NCI-H446 (cell line): ENCODE measurements at places on chromosomes 16 and 17.
A peak's percentile ranks its signal among the peaks of the same experiment; 100 is the strongest.

DNA sequence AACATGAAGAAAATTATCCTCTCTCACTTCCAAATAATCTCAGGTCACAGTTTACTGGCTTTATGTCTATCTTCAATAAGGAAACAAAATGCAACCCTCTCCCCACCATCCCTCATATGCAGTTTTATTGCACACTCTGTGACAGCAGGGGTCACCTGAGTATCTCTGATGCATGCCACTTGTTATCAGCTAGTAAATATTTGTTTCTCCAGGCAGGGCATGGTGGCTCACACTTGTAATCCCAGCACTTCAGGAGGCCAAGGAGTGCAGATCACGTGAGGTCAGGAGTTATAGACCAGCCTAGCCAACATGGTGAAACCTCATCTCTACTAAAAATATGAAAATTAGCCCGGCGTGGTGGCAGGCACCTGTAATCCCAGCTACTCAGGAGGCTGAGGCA is 61.1 kb downstream of the ADAMTS18 start:
- no peak for DNase-seq

- DNase-seq, result no peak
Measured at GRCh38 chr16:24002619-24003018, 166.8 kb downstream of the PRKCB start.

- DNase-seq, result no peak
Measured at GRCh38 chr17:3544365-3544764, 13.2 kb downstream of the TRPV3 start.

DNA sequence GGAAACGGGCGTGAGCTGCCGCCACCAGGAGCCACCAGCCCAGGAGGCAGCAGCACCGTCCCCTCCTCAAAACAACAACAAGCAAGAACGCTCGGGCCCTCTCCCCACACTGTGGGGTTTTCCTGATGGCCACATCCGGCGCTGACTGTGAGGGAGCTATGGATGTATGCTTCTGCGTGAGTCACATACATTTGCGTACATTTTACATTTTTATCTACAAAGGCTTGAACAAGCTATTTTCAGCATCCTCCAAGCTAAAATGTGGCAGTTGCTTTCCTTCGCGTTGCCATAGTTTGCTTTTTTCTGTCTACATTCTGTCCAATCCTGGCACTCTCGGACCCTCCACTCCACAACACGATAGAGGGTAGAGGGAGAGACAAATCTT is 2.0 kb upstream of the ABR start:
- DNase-seq, result no peak

- no peak for DNase-seq
Measured at GRCh38 chr17:7403043-7403726, 712 bp downstream of the TMEM256 start.

- DNase-seq, result no peak
Measured at GRCh38 chr16:2056077-2056476, 8.3 kb downstream of the TSC2 start.

DNA sequence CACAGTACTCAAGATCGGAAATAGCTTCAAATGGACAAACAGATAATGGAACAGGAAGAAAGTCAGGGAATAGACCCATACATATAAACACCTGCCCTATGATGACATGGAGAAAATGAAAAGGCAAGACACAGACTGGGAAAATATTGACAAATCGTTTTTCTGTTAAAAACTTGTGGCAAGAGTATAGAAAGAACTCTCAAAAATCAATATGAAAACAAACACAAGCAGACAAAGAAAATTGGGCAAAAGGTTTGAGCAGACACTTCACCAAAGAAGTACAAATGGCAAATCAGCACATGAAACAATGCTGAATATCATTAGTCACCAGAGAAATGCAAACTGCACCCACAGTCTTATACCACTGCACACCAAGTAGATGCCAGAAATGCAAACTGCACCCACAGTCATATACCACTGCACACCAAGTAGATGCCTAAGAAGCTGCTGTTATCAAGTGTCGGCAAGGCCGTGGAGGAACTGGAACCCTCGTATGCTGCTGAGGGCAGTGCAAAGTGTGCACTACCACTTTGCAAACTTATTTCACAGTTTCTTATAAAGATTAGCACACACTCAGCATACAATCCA is 123.5 kb upstream of the CHMP6 start:
- no peak for DNase-seq

GRCh38 chr16:62585041-62585545 is 548.9 kb upstream of the CDH8 start:
- no peak for DNase-seq

DNA sequence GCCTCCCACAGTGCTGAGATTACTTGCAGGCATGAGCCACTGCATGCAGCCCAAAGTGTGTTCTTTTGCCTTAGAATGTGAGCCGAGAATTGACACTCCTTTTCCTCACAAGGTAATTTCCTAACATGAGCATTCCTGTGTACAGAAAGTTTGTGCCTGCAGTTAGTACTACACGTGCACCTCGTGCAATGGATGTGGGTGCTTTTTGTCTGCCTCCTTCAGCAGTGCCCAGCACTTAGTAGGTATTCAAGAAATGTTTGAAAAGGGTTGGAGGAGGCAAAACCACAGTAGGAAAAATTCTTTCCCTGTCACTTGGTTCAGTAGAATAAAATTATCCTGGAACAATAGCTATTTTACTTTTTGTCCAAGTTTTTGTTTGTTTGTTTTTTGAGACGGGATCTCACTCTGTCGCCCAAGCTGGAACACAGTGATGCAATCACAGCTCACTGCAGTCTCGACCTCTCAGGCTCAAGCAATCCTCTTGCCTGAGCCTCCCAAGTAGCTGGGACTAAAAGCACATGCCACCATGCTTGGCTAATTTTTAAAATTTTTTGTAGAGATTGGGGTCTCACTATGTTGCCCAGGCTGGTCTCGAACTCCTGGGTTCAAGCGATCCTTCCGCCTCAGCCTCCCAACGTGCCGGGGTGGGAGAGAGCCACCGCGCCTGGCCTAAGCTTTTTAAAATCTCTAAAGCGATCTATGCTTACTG is 2.4 kb downstream of the NDE1 start:
- DNase-seq, result no peak

DNA sequence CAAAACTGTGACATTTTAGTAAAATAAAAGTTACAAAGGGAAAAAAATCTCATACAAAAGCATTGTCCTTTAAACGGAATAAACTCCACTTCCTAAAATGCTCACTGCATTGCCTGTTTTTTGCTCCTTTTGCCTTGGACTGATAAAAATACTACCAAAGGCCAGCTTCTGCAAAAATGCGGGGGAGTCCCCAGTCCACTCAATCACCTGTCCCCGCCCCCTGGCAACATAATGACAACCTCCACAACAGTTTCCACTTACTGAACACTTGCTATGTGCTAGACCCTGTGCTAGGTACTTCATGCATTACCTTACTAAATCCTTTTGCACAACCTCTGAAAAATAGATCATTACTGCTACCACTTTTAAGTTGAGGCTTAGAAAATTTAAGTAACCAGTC is 172.7 kb upstream of the CCL2 start:
- DNase-seq, result no peak

- no peak for DNase-seq
Measured at GRCh38 chr16:80459966-80460365, 80.8 kb upstream of the DYNLRB2 start.

- no peak for DNase-seq
Measured at GRCh38 chr16:85296859-85297660, 184.8 kb upstream of the CIBAR2 start.

DNA sequence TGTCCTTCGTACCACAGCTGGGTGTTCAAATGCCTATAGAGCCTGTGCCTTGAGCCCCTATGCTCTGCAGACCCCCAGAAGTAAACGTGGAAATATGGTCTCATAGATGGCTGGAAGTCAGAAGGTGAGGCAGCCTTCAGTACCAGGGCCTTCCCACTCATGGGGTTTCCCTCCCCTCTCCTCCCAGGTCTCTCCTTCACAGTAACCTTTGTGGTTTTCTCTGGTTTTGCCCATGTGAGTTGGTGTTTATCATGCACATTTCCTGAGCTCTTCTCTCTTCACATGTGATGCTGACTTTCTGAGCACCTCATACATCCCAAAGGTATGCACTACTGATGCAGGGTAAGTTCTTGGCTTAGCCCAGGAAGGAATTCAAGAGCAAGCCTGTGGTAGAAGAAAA is 35.4 kb downstream of the TMEM114 start:
- no peak for DNase-seq

- DNase-seq, result peak; percentile 80
Measured at GRCh38 chr17:73191443-73192205, 1.2 kb upstream of the COG1 start.

DNA sequence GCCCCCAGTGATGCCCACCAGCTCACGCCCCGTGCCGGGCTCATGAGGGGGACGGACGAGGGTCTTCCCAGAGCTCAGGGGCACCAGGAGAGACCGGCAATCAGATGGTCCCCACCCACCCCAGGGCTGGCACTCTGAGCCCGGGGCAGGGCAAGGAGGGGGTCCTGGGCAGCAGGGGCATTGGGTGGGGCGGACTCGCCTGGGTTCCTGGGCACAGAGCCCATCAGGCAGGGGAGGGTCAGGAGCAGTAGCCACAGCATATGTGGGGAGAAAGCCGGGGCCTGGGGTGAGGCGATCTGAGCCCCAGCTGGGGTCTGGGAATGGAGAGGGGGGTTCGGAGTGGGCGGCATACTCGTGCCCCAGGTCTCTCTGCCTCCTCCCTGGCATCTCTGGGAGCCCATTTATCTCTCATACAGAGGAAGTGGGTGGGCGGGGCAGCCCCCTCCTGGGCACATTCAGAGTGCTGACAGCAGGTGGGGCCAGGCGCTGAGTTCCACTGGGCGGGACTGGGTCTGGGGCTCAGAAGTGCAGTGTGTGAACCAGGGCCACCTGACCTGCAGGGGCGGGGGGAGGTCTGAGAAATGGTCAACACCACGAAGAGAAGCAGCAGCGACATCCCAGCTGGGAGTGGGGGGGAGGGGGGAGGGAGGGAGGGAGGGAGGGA is 20.5 kb upstream of the UBE2I start:
- no peak for DNase-seq

- DNase-seq, result no peak
Measured at GRCh38 chr16:54821731-54822130, 108.9 kb upstream of the IRX5 start.

GRCh38 chr17:11969565-11969964 is 27.7 kb downstream of the ZNF18 start:
- DNase-seq, result no peak

DNA sequence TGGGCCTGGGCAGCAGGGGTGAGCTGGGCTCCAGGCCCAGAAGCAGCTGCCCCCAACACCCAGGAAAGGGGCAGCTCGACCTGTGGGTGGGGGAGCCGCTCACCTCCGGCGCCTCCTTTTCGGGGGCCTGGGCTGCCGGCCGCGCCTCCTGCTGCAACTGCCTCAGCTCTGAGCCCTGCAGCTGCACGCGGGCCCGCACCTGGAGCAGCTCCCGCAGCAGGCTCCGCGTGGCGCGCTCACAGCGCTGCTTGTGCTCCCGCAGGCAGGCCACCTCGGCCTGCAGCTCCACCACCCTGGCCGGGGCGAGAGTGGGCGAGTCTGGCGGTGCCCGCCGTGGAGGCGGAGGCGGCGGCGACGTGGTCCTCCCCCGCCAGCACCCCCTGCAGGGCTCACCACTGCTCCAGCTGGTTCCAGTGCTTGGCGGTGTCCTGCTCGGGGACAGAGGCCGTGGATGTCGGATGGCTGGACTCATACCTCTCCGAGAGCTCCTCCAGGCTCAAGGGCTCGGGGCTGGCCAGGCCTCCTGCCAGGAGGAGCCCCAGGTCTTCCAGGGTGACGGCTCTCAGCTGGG is 868 bp downstream of the CCDC154 start:
- DNase-seq, result no peak

DNA sequence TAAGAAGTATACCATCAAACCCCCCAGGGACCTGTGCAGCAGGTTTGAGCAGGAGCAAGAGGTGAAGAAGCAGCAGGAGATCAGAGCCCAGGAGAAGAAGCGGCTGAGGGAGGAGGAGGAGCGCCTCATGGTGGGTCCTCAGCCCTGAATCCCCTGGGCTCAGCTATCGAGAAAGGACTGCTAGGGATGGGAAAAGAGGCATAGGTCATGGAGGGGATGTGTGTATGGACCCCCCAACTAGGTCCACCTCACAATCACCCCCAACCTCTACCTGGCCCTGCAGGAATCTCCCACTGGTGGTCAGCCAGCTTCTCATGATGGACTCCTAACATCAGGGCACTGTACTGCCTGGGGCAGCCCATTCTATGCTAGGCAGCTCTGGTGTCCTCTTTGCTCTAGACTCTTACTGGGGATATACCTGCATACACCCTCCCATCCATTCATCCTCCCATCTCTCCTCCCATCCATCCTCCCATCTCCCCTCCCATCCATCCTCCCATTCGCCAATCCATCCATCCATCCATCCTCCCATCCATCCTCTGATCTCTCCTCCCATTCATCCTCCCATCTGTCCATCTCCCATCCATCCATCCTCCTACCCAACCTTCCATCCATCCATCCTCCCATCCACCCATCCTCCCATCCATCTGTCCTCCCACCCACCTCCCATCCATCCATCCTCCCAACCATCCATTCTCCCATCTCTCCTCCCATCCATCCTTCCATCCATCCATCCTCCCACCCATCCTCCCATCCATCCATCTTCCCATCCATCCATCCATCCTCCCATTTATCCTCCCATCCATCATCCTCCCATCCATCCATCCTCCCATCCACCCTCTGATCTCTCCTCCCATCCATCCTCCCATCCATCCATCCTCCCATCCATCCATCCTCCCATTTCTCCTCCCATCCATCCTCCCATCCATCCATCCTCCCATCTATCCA is 10.6 kb downstream of the DRC7 start:
- DNase-seq, result no peak

DNA sequence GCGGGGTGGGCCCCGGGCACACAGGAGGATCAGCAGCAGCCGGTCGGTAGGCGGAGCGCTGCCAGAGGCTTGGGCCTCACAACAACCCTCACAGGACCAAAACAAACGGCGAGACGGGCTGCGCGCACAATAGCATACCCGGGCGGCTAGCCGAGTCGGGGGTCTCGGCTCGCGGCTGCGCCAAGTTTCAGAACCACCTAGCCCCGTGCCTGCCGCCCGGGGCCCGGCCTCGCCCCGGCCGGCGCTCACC is 732 bp downstream of the ULK2 start:
- DNase-seq, result no peak

DNA sequence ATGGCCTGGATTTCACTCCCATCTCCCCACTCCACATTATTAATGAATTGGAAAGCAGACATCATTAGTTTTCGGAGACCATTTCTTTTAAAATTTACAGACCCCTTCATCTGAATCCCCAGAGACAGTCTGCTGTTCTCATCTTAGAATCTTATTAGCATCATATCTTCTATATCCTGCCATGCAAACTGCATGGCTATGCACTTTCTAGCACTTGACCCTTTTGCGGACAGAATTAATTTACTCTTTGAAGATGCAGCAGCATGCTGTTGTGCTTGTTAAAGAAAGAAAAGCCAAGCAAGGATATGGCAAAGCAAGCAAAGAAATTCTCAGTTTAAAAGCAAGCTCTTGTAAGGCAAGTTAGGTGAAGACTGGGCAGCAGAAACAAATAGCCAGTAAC is 201.2 kb upstream of the PMFBP1 start:
- no peak for DNase-seq

- peak; percentile 40 for DNase-seq
Measured at GRCh38 chr16:85475233-85475632, 137.9 kb upstream of the GSE1 start.

DNA sequence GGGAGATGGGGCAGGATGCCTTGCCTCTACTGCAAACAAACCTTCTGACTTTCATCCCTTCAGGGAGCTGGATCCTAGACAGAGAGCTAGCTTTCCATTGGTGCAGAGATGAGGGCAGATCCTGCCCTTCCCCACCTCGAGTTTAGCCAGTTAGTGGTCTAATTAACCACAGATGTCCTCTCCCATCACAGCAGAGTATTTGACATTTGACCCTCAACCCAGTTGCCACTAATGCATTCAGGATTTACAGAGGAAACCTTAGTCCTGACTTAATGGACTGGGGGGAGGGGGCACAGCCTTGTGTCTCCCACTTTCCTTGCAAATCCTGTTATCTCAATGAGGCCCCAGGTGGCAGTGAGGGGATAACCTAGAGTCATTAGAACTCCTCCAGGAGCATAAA is 10.2 kb downstream of the PIP4K2B start:
- no peak for DNase-seq
